ENCODE measurements at places on chromosomes 3 and 15.

DNA sequence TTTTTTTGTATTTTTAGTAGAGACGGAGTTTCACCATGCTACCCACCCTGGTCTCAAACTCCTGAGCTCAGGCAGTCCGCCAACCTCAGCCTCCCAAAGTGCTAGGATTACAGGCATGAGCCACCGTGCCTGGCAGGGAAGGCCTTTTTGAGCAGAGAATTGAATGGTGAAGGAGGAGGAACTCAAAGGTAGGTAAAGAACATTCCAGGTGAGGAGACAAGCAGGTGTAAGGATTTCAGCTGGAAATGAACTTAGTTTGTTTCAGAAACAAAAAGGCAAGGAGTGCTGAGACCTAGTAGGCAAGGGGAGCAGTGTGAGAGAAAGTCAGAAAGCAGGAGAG, 2.5 kb downstream of the TICRR start:
- DNase-seq: no peak

GRCh38 chr3:61152071-61152470, 99.2 kb downstream of the FHIT start:
- no peak for DNase-seq

DNA sequence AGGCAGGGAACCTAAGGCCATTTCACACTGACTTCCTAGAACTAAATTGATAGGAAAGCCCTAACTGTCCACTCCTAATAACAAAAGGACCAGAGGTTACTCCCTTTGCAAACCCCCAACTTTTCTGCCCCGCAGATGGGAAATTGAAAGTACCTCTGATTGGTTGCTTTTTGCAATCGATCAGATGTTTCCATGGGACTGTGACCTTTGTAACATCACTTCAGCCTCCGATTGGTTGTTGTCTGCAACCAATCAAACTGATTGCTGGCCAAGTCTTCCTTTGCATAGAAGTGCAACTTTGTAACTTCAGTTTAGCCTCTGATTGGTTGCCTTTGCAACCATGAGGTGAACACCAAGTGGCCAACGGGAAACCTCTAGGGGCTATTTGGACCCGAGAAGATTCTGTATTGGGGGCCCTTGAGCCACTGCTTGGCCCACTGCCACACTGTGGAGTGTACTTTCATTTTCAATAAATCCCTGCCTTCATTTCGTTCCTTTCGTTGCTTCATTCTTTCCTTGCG, 11.3 kb upstream of the KNL1 start:
- no peak for DNase-seq

- DNase-seq: no peak
Observed at GRCh38 chr15:75656331-75656730, 8.6 kb downstream of the SNX33 start.

DNA sequence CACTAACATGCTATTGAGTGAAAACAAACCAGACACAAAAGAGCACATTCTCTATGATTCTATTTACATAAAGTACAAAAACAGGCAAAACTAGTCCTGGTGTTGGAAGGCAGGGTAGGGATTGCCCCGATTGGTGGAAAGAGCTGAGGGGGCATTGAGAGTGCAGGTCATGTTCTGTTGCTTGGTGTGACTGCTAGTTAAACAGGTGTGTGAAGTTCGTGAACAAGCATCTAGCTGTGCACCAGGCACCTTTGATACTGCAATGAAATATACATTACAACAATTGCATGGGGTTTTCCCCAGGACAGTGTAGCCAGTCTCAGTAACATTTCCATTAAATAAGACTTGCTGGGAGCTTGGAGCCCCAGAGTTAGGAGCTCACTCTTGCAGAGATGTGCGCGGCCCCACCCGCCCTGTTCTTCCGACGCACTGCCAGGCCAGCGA, 26.3 kb upstream of the THRB start:
- no peak for DNase-seq

- peak; percentile 85 for DNase-seq
Observed at GRCh38 chr3:111859061-111859973, at the start of gene PHLDB2. TSS of gene PHLDB2 (plus strand) at chr3:111859265. CDS start at chr3:111884078, 24,813 bp downstream.

- no peak for DNase-seq
Observed at GRCh38 chr3:115659253-115660220, 36.2 kb downstream of the GAP43 start.

DNA sequence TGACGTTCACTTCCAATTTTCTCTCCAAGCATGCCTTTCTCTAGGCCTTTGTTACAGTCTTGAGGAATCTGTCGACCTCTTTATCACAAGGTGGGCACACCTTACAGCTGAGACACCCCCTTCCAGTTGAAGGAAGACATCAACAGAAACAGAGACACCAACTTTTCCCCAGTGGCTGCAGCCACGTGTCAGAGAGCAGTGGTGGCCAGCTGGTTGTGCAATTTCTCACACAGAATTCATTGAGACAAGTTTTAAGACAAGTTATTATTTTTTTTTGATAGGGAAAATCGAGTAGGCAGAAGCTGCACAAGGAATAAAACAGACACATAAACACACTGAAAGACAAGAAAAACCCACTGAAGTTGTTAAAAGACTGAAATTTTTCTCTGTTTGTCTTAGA, 436.7 kb upstream of the MDFIC2 start:
- DNase-seq: no peak

DNA sequence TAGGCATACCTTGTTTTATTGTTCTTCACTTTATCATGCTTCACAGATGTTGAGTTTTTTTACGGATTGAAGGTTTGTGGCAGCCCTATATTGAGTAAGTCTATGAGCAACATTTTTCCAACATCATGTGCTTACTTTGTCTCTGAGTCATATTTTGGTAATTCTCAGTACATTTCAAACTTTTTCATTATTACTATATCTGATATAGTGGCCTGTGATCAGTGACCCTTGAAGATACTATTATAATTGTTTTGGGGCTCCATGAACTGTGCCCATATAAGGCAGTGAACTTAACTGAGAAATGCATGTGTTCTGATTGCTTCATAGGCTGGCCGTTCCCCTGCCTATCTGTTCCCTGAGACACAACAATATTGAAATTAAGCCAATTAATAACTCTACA, 42.8 kb upstream of the NSMCE3 start:
- no peak for DNase-seq

- DNase-seq: peak; percentile 5
Observed at GRCh38 chr3:12194209-12194608, 35.5 kb upstream of the TIMP4 start.

DNA sequence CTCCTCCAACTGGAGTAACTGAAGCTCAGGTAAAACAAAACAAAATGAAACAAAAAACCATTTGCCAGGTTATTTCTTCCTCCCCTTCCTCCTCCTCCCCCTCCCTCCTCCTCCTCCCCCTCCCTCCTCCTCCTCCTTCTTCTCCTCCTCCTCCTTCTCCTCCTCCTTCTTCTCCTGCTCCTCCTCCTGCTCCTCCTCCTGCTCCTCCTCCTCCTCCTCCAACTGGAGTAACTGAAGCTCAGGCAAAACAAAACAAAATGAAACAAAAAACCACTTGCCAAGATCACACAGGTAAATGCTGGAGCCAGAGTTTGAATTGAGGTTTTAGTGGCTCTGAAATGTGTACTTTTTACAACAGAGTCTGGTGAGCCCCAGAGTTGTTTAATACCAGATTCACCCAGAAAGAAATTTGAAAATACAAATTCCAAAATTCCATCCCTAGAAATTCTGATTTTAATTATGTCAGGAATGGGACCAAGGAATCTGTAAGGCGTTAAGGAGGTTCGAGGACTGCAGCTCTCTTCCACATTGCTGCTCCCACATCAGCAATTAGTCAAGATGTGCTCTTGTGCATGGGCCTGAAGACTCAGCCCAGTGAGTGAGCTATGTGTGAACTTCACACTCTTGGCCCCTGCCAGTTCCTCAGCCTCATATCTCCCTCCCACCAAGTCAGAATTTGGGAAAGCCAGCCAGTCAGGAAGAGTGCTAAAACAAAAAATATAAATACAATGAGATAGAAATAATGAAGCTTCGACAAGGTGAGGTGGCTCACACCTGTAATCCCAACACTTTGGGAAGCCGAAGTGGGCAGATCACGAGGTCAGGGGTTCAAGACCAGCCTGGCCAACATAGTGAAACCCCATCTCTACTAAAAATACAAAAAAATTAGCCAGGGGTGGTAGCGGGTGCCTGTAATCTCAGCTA, 31.6 kb upstream of the ZNF770 start:
- no peak for DNase-seq
